Non-pigmented ciliary epithelial cell (primary cell): ENCODE measurements at places on chromosomes 5 and 9.

GRCh38 chr5:172407241-172407691 lies 47.1 kb downstream of the SH3PXD2B start:
- no peak for DNase-seq

GRCh38 chr5:150622157-150622556 lies 18.3 kb upstream of the SYNPO start:
- DNase-seq = no peak

GRCh38 chr5:178740921-178741320 lies 10.5 kb upstream of the ZNF354A start:
- DNase-seq = no peak

GRCh38 chr9:132728497-132728896 lies 58.2 kb downstream of the GTF3C4 start:
- DNase-seq = no peak

DNA sequence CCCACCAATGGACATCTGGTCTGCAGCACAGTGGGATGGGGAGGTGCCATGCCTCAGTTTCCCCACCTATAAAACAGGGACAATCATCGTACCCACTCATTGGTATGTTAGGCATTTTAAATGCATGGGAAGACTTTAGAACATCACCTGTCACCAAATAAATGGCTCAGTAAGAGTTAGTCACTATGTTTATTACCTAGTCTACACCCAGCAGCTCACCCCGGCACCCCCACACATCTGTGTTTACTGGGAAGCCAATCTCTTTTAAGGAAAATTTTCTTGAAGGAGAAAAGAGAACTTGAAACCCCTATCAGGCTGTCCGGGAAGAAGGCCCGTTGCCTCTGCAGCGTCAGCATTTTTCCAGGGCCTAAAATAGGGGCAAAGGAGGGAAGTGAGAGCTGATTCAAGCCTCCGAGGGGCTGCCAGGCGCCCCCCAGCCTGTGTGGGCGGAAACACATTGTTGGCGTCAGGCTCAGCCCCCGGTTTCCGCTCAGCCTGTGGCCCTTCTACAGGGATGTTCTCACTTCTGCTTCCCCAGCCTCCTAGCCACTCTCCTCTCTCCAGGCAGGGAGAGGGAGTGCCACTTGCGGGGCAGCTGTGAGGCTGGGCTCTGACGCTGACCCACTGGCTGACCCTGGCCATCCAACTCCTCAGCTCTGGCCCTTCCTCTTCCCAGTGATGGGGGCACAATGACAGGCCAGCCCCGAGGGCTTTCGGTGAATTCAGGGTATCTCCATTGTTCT lies 4.6 kb downstream of the CSF1R start:
- no peak for DNase-seq

GRCh38 chr5:19918780-19919179 lies 69.2 kb downstream of the CDH18 start:
- DNase-seq = no peak

DNA sequence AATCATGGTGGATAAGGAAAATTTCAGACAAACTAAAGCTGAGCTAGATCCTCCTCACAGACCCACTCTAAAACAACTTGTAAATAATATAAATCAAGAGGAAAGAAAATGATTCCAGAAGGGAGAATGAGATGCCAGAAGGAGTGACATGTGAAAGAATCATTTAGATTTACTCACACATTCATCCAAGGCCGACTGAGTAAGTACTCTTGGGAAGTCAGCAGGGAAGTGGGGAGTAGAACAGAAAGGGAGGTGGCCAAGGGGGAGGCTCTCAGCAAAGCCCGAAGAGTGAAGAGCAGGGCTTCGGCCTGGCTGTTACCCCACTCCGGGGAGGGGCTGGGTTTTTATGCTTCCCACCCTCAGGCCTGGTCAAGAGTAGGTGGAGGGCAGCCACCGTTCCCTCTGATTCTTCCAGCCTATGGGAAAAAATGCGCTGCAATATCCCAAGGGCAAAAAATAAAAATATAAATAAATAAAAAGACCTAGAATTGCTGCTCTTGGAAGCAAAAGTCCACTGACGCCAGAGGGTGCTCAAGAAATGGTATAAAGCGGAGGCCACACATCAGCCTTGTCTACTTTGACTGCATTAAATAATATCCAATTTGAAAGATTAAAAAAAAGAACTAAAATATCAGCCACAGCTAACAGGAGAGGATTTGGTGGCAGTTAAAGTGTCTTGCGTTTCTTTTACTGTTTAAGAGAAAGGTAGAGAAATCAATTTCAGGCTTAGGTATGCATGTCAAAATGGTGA lies 110.2 kb upstream of the COL5A1 start:
- no peak for DNase-seq

DNA sequence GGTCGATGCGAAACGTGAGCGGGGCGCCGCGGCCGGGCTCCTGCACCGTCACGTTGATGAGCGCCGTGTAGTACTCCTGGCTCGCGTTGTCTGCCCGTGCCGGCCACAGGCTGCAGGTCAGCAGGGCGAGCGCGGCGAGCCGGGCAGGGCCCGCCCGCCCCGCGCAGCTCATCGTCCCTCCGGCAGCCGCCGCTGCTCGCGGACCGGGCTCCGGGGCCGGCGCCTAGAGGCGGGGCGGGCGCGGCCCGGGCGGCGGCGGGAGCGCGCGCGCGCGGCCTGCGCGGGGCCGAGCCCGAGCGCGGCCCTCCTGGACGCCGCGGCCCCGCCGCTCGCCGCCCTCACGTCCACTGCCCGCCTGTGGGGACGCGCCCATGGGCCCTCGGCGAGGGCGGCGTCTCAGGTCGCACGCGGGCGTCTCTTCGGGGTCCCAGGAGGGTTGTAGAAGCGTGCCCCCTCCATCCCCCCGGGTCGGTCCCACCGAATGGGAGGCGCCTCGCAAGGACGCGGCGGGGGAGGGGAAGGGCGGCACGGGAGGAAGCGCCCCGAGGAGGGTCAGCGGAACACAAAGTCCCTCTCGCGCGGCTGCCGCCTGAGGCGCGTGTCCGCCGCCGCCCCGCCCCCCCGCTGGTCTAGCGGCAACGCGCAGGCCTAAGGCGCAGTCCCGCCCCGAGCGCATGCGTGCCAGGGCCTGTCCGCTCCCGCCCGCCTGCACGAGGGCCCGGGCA lies at the start of gene RNF130:
TSS of gene RNF130 (minus strand) at position 229 of the 725 bp plus-strand sequence. CDS start at position 172, 57 bp downstream.
- no peak for DNase-seq

DNA sequence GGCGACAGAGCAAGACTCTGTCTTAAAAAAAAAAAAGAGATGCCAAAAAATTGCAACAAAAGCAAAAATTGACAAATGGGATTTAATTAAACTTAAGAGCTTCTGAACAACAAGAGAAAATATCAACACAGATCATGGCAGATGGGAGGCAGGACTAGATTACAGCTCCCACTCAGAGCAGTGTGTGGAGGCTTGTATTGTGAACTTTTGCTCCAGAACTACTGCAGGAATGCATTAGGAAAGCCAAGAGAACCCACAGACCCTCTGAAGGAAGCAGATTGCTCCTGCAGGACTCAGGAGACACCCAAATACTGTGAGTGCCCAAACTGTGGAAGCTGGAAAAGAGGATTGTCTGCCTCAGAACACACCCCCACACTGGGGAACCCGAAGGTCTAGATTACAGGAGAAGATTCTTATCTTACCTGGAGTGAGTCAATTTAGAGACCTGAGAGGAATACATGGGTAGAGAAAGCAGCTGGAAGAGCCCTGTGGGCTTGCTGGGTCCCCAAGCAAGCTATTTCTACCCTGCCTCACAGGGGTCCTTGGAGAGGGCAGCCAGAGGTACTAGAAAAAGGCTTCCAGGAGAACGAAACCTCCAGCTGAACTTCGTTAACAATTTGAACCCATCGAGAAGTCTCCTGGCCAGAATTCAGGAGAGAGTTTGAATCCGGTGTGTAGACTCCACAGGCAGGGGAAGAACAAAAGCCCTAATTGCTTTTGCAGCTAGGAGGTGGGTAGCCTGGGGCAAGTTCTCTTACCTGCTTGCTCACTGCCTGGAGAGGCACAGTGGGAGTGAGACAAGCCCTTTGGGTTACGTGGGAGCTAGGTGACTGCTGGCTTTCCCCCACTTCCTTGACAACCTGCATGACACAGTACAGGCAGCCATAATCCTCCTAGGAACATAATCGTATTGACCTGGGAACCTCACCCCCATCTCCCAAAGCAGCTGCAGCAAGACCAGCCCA lies 593.4 kb upstream of the RGMB start:
- DNase-seq = peak; percentile 13

GRCh38 chr5:165906871-165907270 lies 2384.6 kb upstream of the WWC1 start:
- DNase-seq = no peak
